ENCODE measurements at places on chromosomes 13 and 19.

DNA sequence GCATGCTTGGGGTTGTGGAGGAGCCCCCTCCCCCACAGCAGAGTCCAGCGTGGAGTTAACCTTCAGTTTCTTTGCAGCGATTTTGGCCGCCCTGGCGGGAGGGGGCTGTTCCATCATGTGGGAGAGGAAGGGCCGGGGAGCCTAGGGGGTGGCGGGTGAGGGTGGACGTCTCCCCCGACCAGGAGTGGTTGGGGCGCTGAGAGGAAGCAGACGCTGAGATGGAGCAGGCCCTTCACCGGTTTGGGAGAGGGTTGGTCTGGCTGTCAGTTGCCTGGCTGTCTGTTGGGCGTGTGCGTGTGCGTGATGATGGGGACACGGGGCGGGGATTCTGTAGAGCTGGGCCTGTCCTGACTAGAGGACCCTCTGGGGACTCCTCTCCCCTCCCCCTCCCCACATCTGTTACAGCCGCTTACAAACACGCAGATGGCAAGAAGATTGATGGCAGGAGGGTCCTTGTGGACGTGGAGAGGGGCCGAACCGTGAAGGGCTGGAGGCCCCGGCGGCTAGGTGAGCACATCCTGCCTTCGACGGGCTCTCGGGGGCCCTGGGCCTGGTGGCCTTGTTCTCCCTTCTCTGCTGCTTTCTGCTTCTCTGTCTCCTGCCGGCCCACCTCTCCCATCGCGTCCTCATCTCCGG, 9.8 kb upstream of the LIN7B start:
- DNase-seq: no peak

DNA sequence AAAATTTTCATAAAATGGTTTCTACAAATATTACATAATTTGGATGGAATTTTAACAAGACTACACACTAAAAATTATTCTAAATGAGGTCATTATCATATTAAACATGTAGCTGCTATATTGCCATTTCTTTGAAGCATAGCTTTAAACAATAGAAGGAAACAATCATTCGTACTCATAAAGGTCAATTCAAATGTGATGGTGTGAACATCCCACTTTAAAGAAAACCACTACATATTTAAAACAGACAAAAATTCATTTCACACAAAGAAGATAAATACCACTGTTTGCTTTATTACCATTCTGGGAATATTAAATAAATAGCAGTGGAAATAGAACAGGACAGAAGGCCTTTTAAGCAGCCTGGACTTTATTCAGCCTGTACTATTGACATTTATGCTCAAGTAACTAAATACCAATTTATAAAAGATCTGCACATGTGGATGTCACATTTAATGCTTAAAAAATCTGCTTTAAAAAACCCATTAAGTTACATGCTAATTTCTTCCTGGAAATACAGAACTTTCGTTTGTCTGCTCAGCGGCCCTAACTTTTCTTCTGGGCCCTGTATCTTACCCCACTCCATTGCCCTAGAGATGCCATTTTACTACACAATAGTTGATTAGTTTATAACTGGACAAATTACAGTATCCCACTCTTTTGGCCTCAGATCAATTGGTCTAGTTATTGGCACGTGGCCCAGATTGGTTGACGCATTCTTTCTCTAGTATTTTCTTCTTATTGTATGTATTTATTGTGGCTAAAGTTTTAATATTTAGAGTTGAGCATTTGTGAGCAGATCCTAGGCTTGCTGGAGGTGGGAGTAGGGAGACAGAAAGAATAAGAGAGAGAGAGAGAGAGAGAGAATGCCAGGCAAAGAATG, 215.1 kb upstream of the SPRY2 start:
- DNase-seq: no peak

- DNase-seq: no peak
Measured at GRCh38 chr13:30607908-30608307, 9.8 kb upstream of the USPL1 start.

- DNase-seq: peak; percentile 83
Measured at GRCh38 chr19:52369559-52370340, at the start of gene ZNF880. TSS of gene ZNF880 (plus strand) at chr19:52369923. CDS start at chr19:52369966, 43 bp downstream.

DNA sequence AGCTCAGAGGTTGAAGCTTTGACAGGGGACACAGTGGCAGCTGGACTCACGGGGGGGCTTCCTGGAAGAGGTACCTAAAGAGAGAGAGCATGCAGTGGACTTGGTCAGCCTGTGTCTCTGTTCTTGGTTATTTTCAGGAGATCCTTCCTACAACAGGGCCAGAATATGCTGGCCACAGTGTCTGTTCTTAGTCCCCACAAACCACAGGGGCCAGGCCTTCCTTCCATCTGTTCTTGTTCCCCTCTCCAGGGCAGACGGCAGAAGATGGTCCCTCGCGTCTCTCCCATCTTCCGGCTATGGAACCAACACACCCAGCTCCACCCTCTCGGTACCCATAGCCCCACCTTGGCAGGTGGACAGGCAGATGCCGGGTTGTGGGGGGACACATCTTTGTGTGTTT, 24.8 kb downstream of the MAST3 start:
- DNase-seq: no peak

- DNase-seq: no peak
Measured at GRCh38 chr19:40379446-40380198, 10.4 kb downstream of the HIPK4 start.

- DNase-seq: no peak
Measured at GRCh38 chr13:43005460-43006236, 13.6 kb upstream of the EPSTI1 start.

- peak; percentile 49 for DNase-seq
Measured at GRCh38 chr19:47848823-47849473, 10.1 kb upstream of the TPRX2 start.

GRCh38 chr13:77386880-77387606, 60.1 kb upstream of the MYCBP2 start:
- DNase-seq: no peak

GRCh38 chr19:50838239-50838638, 4.9 kb upstream of the KLK15 start:
- peak; percentile 52 for DNase-seq

DNA sequence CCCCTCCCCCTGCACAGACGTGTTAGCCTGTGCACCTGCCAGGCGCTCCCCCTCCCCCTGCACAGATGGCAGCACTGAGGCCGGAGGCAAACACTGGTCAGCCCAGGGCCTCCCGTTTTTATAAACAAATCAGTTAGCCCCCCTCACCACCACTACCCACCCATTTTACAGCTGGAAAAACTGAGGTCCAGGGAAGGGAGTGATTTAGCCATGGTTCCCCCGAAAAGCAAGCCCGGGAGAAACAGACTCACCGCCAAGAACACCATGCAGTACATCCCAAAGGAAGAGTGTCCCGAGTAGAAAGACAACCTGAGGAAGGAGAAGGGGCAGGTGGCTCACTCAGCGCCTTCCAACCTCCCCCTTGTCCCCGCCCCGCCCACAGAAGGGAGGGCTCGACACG, 8.7 kb downstream of the PLPP2 start:
- DNase-seq: no peak

GRCh38 chr13:50392977-50393376, 377.7 kb downstream of the KCNRG start:
- DNase-seq: no peak

Data from HuH-7 (cell line).